Tibial nerve (tissue), 4 donors: ENCODE measurements at places on chromosomes 2 and 18.

DNA sequence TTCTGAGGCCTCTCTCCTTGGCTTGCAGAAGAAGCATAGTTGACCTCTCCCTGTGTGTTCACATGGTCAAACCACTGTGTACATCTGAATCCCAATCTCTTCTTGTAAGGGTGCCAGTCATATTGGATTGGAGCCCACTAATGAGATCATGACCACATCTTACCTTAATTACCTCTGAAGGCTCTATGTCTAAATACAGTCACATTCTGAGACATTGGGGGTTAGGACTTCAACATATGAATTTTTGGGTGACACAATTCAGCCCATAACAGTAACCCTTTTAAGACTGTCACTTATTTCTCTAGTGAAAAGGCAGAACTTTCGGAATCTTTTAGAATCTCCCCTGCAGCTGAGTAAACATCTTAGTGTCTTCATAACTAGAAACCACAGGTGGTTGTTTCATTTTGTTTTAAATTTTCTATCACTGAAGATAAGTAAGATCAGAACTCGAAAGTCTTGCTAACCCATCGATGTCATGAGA lies 33.3 kb downstream of the BMP10 start:
- no peak for DNase-seq

- no peak for DNase-seq
Measured at GRCh38 chr2:147829106-147829505, 15.7 kb upstream of the ACVR2A start.

DNA sequence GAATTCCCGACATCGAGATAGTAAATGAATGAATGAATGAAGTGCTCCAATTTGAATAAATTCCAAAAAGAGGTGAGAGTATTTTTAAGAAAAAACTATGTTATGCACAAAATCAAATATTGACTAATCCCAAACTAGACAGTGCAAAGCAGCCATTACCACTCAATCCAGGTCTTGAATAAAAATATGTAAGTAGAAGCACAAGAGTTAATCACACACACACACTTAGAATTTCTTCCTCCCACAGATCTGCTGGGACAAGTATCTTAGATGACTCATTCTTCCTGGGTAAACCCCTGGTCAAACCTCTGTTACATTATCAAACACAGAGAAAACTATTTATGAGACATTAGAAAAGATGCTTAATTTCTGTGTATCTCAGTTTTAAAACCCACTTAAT lies 102.0 kb downstream of the PLA2R1 start:
- DNase-seq, result no peak

DNA sequence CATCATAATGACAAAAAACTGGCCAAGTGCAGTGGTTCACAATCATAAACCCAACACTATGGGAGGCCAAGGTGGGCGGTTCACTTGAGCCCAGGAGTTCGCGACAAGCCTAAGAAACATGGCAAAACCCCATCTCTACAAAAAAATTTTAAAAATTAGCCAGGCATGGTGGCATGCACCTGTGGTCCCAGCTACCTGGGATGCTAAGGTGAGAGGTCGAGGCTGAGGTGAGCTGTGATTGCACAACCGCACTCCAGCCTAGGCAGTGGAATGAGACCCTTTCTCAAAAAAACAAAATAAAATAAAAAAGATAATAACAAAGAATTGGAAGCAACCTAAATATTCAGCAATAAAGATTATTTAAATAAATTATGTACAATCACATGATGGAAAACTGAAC lies 21.8 kb downstream of the PSTPIP2 start:
- no peak for DNase-seq

- DNase-seq, result no peak
Measured at GRCh38 chr2:43345872-43346271, 119.5 kb upstream of the ZFP36L2 start.
